ENCODE measurements at places on chromosomes 1 and 21. TPM values are rescaled to one million over a fixed set of nuclear protein-coding genes. Genes with fewer than 3 reads are reported as not detected.

Gene PTGFR
- 6.1 TPM for polyA plus RNA-seq

Gene ARMH1
- 76.0 TPM for polyA plus RNA-seq

Gene TMPRSS15
- not detected for polyA plus RNA-seq

Gene MSH4
- polyA plus RNA-seq: 0.07 TPM

Gene KCNE2
- polyA plus RNA-seq: 0.80 TPM

Gene NMNAT2
- 4.2 TPM for polyA plus RNA-seq

Gene KRTAP21-2
- polyA plus RNA-seq: not detected

Gene TNFRSF8
- 0.40 TPM for polyA plus RNA-seq

Gene ADAMTS5
- 1.4 TPM for polyA plus RNA-seq

Gene TENT5C
- polyA plus RNA-seq: 5.4 TPM

Gene EFNA4
- 12.1 TPM for polyA plus RNA-seq

Gene MASP2
- not detected for polyA plus RNA-seq

Gene CFH
- polyA plus RNA-seq: 83.8 TPM

Gene MCOLN3
- 11.3 TPM for polyA plus RNA-seq

Gene WNT3A
- not detected for polyA plus RNA-seq

Gene LEMD1
- polyA plus RNA-seq: not detected

Gene LCE2C
- polyA plus RNA-seq: not detected

Gene FMN2
- polyA plus RNA-seq: 5.7 TPM

Gene PIP5K1A
- polyA plus RNA-seq: 46.1 TPM

Gene C1orf141
- polyA plus RNA-seq: not detected

Gene PPFIA4
- 0.54 TPM for polyA plus RNA-seq

Gene KRTAP11-1
- polyA plus RNA-seq: not detected

Gene OR2L8
- not detected for polyA plus RNA-seq

Gene LAX1
- polyA plus RNA-seq: not detected

Gene LINGO4
- 0.33 TPM for polyA plus RNA-seq

Gene AADACL4
- polyA plus RNA-seq: 0.16 TPM

Measured in adrenal gland (tissue), 19 donors.